ENCODE measurements at places on chromosomes 12 and 14. TPM values are rescaled to one million over a fixed set of nuclear protein-coding genes. Genes with fewer than 3 reads are reported as not detected.

GRCh38 chr14:101350021-101350420 is 211.3 kb upstream of the DIO3 start:
- peaks cover 6% of the 10 kb centered on the region for H3K27me3 ChIP-seq
- H3K4me1 ChIP-seq, result no peaks in the 10 kb centered on the region
- H3K4me3 ChIP-seq, result no peak overlapping the region
- H3K27ac ChIP-seq, result no peak overlapping the region
- no peaks in the 10 kb centered on the region for H3K36me3 ChIP-seq
- DNase-seq, result no peak

GRCh38 chr12:11728154-11728755 is 78.8 kb downstream of the ETV6 start:
- H3K4me1 ChIP-seq, result peaks cover 66% of the 10 kb centered on the region
- no peak overlapping the region for H3K4me3 ChIP-seq
- peak overlapping the region; percentile 57 for H3K27ac ChIP-seq
- no peaks in the 10 kb centered on the region for H3K36me3 ChIP-seq
- no peaks in the 10 kb centered on the region for H3K27me3 ChIP-seq

GRCh38 chr14:45359746-45360145 is 106.7 kb upstream of the MIS18BP1 start:
- no peak overlapping the region for H3K4me3 ChIP-seq
- H3K27ac ChIP-seq, result no peak overlapping the region
- H3K36me3 ChIP-seq, result no peaks in the 10 kb centered on the region
- no peak for DNase-seq
- H3K27me3 ChIP-seq, result no peaks in the 10 kb centered on the region

DNA sequence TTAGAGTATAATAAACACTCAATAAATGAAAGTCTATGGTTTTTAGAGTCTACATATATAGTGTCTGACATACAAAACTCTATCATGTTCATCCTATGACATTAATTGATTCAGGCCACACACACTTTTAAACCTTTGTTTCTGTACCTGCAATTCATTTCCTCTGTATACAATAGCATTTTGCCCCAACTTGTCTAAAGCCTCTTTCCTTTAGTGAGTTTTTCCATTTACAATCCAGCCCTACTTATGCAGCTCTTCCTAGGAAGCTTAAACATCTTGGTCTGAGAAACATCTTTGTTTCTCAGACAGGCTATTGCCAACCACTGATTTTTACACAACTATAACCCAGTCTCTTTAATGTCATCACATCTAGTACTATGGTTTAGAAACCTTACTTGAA is 214.7 kb upstream of the SLC16A7 start:
- no peaks in the 10 kb centered on the region for H3K36me3 ChIP-seq
- no peak for DNase-seq
- peaks cover 14% of the 10 kb centered on the region for H3K4me1 ChIP-seq
- no peak overlapping the region for H3K4me3 ChIP-seq
- peaks cover 2% of the 10 kb centered on the region for H3K27me3 ChIP-seq
- no peak overlapping the region for H3K27ac ChIP-seq

Gene PPM1H
- 67.0 TPM for total RNA-seq

Data from osteocyte (in vitro differentiated cells).